ENCODE measurements at places on chromosomes 3 and 15.

DNA sequence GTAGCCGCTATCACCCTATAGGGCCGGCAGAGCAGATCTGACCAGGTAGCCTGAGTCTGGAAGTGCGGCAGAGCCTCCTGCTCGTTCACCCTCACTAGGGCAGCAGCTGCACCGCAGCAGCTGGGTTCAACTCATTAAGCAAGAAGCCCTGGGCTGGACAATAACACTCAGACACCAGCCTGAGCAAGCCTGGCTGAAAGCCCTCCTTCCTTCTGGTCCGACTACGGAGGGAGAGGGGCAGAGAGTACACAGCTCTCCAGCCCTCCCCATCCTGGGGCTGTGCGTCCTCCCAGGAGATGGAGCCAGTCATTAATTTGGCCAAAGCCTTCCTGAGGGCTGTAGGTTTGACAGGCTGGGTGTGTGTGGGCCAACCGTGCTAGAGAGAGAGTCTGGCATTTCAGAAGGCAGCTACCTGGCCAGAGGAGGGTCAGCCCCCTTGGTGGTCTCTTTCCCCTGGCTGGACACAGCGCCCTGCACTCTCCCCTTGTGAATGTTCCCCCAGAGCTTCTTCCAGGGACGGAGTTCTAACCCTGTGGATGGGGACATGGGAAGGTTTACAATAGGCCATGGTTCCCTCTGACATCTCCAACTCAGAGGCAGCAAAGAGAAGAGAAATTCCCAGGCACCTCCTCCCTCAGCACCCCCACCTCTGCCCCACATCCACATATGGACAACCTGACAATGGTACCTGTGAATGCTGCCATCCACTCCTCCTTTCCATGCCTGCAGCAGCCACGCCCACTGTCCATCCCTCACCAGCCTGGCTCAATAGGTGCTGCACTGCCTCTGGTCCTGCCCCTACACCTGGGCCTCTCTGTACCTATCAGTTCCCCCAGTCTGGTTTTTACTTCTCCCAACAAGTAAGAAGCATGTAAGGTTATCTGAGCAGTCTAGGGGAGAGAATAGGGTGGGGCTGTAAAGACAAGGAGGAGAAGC is 6.5 kb downstream of the CHRNB4 start:
- no peak for DNase-seq

GRCh38 chr3:124315215-124316033 is 323.5 kb upstream of the ROPN1 start:
- DNase-seq, result no peak

DNA sequence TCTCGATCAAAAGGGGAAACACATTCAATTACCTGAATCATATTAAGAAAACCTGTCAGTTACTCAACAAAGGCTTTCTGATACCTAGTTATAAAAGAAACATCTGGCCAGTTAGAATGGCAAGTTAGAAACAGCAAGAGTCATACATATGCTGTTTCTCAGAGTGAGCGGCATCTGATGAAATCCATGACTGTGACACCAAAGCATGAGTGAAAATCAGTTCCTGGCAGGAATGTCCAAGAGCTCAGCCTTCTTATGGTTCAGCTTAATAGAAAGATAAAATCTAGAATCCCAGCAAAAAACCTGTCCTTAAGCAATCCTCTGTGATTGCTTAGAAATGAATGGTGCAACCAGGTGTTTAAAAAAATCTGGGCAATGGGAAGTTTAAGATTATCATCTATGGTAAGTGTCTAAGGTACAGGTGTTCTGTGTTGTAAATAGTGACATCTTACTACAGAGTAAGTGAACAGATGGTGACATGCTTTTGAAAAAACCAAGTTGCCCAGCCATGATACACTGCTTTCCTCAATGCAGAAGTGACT is 18.8 kb downstream of the B4GALT4 start:
- DNase-seq, result no peak

DNA sequence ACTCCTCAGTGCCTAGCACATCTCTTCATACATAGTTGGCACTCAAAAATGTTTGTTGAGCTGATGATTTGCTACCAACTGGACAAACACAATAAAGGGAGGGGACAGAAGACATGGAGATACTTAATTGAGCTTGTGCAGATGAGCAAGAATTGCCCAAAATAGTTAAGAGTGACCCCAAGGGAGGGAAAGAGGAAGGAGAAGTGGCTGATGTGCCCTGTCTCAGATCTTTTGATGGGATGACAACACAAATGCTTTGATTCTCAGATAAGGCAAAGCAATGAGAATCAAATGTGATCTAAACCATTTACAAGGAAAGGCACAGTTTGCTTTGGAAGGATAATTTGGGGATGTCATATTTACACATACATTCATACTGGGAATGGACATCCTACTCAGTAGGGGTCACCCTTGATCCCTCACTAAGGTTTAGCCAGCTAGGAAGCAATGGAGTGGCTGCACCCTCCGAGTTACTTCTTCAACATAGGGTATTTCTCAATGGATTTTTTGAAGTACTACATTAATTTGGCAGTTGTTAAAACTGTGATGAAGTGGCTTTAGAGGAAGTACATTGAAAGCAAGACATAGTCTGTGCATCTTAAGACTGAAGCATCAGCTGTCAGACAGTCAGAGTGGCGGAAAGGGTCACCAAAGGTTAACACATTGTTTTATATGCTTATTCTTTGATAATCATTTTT is 21.9 kb upstream of the SSR3 start:
- DNase-seq, result no peak

GRCh38 chr3:60933824-60934223 is 317.4 kb downstream of the FHIT start:
- DNase-seq, result no peak

DNA sequence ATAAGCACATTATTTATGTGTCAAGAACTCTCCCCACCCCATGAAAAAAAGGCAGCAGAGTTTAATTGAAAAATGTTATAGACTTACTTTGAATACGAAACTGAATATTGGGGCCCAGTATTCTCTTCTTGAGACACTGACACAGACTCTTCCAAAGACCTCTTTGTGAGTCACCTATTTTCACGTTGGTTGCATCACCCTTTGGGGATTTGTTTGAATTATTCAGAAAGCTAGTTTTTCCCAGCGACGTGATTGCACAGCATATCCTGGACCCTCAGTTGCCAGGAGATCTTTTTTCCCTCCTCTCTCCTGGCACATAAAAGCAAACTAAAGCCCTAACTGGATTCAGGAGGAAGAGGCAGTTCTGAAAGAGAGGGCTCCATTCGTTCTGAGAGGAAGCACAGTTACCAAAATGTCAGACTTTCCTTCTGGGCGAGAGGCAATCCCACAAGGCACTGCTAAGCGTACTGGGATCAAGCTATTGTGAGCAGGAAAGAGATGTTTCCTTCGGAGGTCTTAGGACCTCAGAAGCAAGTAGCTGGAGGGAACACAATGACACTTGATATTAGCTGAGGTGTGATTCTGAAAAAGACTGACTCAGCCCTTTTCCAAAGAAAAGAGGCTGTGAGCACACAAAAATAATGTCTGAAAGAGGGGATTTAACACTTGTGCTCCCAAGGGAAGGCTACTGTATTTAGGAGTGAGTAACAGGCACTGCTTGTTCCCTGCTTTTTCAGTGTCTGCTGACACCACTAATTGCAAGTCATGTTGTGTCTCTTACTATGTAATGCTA is 65.8 kb upstream of the CADPS start:
- no peak for DNase-seq

Measured in stimulated activated naive CD4-positive, alpha-beta T cell treated with Interleukin-2 at 50 U/mL for 16 hours (primary cell).